GM19239 (cell line): ENCODE measurements at places on chromosomes 1 and 21.

GRCh38 chr1:153614189-153614900, 1.4 kb upstream of the S100A16 start:
- no peak for DNase-seq

- no peak for DNase-seq
Observed at GRCh38 chr1:160742428-160743127, 3.5 kb downstream of the SLAMF7 start.

DNA sequence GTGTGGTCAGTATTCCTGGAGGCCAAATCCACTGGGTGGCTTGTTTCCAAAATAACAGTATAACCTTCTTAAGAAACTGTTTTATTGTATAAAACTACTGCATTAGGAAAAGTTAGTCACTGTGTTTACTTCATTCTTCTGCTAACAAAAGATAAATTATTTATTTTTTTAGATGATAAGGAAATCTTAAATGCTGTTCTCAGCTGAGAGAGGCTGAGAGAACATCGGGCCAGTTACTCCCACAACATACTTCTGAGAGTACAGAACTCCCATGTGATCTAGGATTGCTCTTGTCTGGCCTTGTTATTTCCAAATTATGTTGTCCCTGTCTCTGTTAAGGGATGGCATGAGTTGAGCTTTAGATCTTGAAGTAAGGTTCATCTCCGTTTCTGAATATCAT, 96.7 kb upstream of the CXADR start:
- no peak for DNase-seq

DNA sequence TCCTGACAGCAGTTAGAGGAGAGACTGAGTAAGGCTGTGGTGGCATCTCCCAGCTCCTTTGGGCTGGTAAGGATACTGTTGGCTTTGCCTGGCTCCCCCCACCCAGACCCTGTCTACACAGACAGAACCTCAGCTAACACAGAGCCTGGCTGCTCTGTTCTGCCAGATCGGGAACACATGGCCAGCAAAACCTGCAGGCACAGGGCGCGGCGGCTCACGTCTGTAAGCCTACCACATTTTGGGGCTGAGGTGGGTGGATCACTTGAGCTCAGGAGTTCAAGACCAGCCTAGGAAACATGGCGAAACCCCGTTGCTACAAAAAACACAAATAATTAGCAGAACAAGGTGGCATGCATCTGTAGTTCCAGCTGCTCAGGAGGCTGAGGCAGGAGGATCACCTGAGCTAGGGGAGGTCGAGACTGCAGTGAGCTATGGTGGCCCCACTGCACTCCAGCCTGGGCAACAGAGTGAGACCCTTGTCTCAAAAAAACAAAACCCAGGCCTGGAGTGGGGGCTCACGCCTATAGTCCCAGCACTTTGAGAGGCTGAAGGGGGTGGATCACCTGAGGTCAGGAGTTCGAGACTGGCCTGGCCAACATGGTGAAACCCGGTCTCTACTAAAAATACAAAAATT, 6.7 kb downstream of the CSTB start:
- no peak for DNase-seq

- DNase-seq: no peak
Observed at GRCh38 chr1:67861856-67862516, 28.7 kb upstream of the GNG12 start.

- no peak for DNase-seq
Observed at GRCh38 chr1:13762642-13763041, 62.7 kb downstream of the PRDM2 start.

DNA sequence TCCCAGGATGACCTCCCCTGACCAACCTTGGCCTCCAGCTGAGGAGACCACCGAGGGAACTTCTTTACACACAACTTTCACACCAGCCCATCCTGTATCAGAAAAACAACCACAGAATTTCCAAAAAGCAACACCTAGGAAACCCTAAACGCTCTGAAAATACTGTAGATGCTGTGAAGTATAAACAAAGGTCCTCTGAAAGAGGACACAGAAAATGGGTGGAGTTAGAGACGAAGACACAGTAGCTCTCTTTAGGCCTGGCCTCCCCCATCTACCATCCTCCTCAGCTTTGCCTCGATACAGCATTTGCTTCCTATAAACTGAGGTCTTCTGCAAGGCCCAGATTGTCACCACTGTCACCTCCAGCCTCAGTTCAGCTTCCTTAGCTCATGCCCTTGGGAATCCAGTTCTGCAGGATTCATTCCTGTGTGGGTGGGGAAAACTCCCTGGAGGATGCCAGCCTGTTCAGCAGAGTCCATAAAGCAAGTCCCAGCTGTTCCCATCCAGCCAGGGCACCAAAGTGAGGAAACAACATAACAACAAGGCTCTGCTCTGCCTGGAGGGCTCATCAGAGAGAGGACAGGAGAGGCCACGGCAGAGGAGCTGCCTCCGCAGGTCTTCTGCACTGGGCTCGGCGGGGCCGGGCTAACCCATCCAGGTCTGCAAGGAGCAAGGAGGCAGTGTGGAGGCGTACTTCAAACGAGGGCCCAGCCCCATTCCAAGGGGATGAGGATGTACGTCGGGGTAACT, 15.0 kb downstream of the PIK3C2B start:
- no peak for DNase-seq

DNA sequence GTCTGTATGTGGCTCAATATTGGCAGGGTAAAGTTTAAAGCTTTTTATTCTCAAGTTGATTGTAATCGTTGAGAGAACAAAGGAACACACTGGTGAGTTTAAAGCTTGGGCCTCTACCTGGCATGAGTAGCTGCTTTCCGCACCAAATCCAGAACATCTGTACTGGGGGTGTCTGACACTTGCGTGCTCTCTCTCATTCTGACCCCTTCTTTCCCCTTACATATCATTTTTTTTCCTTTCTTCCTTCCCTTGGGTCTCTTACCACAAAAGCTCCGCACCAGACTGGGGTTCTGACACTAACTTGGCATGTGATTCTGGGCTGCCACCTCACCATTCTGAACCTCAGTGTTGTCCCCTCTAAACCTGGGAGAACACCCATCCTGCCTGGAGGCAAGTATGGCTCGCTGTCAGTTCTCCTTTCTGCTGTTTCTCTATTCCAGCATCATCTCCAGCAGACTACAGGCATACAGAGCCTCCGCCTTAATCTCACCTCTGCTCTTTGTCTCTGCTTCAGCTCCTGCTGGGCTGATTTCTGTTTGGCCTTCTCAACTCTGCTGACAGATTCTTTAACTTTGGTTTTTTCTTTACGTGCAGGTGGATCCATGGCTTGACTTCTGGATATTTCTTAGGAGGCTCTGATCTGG, 859 bp upstream of the ERMAP start:
- DNase-seq: no peak

GRCh38 chr1:1167841-1168450, 5.7 kb upstream of the TTLL10 start:
- DNase-seq: no peak

DNA sequence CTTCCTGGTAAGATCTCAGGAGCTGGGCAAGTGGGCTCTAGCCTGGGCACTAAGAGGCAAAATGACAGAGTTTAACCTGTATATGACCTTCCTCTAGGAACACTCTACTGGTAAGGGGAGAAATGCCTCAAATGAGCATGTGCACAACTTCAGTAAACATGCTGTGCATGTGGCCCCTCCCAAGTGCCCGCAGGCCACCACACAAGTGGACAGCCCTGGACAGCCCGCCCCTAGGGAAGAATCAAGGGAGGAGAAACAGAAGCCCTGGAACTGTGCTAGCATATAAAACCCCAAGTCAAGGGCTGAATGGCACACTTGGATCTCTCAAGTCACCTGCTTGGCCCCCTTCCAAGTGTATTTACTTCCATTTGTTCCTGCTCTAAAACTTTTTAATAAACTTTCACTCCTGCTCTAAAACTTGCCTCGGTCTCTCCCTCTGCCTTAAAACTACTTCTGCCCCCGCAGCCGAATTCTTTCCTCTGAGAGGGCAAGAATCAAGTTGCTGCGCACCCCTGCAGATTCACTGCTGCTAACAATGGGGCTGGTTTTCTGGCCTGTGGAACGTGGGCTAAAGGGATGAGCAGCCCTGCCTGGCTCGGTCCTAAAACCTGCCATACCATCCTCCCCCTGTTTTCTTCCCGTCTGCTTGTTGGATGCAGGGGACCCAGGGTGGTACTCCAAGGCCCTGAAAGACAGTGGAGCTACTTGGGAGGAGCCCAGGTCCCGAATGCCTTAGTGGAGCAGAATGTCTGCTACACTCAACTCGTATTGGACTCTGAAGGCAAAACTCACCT, 93.5 kb downstream of the IER5 start:
- no peak for DNase-seq

- no peak for DNase-seq
Observed at GRCh38 chr1:70768216-70768615, 279.4 kb downstream of the PTGER3 start.

DNA sequence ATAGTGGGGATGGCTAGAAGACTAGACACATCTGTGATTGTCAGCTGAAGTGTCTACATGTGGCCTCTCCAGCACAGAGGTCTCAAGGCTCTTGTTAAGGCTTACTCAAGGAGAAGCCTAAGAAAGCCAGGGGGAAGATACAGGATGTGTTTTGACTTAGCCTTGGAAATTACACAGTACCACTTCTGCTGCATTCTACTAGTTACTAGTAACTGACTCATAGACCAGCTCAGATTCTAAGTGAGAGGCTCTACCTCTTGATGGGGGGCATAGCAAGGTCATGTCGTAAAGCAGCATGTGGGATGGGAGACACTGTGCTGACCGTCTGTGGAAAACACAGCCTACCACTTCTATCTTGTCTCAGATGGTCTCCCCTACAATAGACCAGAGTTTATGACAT, 99.5 kb downstream of the UBE2U start:
- DNase-seq: no peak

GRCh38 chr1:17869815-17870214, 114.7 kb downstream of the ACTL8 start:
- DNase-seq: no peak

DNA sequence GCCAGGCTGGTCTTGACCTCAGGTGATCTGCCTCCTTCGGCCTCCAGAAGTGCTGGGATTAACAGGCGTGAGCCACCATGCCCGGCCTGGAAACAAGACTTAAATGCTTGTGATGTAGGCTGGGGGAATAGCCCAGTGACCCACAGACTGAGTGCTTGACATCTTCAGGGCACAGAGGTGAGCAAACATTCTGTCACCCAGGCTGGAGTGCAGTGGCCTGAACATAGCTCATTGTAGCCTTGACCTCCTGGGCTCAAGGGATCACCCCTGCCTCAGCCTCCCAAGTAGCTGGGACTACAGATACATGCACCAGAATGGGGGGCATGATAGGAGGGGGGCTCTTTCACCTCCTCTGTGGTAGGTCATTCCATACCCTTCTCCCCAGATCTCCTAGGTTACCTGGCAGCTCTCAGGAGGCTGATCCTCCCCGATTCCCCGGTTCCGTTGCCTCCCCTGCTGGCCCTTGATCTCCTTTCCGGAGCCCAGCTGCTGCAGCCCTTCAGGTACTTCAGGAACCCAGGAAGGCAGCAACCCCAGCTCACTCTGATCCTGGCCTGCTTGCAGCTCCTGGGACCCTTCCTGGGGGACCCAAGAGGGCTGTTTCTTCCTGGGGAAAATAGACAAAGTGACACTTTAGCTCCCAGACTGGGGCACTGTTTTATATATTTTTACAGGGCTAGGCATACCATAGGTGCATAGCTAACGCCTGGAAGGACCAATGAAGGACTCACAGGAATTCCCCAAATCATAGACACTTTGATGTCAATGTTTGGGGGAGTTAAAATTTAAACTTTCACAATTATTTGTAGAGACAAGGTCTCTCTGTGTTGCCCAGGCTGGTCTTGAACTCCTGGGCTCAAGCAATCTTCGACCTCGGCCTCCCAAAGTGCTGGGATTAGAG, 11.8 kb downstream of the SPATA21 start:
- no peak for DNase-seq

DNA sequence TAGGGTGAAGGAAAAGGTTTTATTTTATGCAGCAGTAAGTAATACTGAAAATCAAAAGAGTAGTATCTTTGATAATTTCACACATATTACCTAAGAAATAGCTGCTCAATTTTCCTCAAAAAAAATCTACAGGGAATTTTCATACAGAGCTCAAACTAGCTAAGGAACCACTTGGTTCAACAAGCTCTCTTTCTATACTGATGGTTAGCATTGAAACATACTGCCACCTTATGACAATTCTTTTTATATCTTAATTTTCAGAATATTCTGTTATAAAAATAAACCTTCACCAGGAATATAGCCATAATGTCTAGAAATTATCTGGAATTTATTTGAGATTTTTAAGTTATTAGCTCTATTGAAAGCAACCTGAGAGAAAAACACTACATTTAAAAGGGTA, 142.1 kb downstream of the DPYD start:
- DNase-seq: no peak

GRCh38 chr21:37060296-37060695, 12.6 kb downstream of the PIGP start:
- no peak for DNase-seq

GRCh38 chr1:228510803-228511413, 23.7 kb downstream of the RNF187 start:
- no peak for DNase-seq

GRCh38 chr1:39694026-39694425, 2.8 kb upstream of the HPCAL4 start:
- DNase-seq: no peak

DNA sequence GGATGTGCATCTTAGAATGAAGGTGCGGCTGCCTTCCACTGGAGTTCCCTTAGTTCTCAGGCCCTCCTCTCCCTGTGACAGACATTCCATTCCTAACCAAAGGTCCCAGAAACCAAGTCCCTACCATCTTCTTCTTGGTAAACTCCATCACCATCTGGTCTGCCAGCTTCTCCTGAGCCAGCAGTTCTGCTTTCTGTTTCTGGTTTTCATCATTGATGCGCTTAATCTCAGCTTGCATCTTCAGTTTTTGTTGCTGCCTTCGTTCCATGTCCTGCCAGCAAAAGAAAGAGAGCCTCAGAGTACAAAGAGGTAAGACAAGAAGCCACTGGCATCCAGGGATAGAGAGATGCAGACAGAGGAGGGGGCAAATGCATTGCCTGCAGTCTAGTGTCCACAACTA, 18.0 kb upstream of the VSIG8 start:
- no peak for DNase-seq

DNA sequence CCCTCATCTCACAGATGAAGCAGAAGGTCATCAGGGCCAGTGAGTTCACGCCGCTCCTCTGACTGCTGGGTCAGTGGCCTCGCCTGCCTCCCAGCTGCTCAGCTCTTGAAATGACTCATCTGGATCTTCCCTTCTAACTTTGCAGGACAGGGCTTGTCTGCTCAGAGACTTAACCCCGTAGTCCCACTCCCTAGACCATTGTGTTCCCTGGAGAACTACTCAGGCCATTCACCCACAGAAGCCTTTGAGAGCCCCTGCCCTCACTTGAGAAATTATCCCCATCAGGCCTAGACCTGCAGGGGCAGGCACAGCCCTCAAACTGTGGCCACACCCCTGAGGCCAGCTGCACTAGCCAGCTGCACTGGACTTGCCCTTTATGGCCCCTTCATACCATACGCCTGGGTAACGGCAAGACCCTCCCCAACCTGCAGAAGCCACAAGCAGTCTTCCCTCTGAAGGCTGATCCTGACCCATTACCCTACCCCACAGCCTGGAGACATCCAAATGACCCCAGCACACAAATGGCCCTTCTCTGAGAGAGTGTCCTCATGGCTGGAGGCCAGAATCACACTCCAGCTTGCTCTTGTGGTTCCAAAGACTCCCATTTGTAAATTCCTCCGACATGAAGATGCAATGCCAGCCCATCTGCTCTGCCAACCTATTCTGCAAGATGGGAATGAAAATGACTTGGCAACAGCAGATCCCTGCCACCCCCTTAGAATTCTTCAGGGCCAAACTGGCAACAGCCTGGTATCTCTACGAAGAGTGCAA, 33.2 kb downstream of the RCSD1 start:
- no peak for DNase-seq

GRCh38 chr1:72936151-72936740, 653.9 kb upstream of the NEGR1 start:
- DNase-seq: no peak
